ENCODE measurements at places on chromosomes 3 and 15. TPM values are rescaled to one million over a fixed set of nuclear protein-coding genes. Genes with fewer than 3 reads are reported as not detected.

- no peak for DNase-seq
Measured at GRCh38 chr15:71529361-71529760, 281.0 kb upstream of the NR2E3 start.

- no peak for DNase-seq
Measured at GRCh38 chr15:64858021-64858575, 16.4 kb downstream of the PLEKHO2 start.

DNA sequence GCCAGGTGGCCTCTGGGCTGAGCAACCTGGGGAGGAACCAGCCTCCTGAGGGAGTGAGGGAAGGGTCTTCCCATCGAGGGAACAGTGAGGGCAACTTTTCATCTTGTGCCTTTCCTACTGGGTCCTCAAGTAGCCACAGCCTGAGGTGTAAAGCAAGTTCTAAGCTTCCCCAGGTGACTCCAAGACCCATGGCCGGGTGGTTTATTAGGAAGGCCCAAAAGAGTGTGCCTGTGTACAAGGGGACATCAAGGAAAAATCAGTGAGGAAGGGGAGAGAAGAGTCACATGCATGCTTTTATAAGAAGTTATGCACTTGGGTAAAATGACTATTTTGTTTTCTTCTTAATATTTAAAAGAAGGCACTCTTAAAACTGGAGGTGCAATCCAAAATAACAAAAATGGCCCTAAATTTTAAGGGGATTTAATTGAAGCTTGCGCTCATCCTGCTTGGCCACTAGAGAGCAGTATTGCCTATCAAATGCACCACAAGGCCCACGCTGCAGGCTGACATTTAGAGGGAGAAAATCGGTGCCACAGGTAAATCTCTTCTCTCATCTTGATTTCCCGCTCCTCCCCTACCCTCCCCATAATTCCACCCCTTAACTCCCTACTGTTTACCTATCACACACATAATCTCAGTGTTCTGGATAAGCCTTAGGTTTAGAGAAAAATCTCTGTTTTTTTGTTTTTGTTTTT, 6.7 kb downstream of the NANOGP8 start:
- DNase-seq = no peak

- DNase-seq = no peak
Measured at GRCh38 chr3:111589303-111590142, 5.6 kb downstream of the ZBED2 start.

GRCh38 chr3:36991923-36992805, 767 bp downstream of the EPM2AIP1 start:
- no peak for DNase-seq

GRCh38 chr3:98564282-98565005, 29.0 kb downstream of the CPOX start:
- DNase-seq = no peak

GP5 gene
- not detected for total RNA-seq

TIPARP gene
- total RNA-seq = 61.9 TPM

STX19 gene
- total RNA-seq = not detected

TGM4 gene
- not detected for total RNA-seq
